ENCODE measurements at places on chromosomes 12 and 14.

- no peak for DNase-seq
Measured at GRCh38 chr12:124953689-124954405, 35.1 kb downstream of the DHX37 start.

- DNase-seq: peak; percentile 50
Measured at GRCh38 chr14:38065106-38065762, 142.5 kb upstream of the SSTR1 start.

DNA sequence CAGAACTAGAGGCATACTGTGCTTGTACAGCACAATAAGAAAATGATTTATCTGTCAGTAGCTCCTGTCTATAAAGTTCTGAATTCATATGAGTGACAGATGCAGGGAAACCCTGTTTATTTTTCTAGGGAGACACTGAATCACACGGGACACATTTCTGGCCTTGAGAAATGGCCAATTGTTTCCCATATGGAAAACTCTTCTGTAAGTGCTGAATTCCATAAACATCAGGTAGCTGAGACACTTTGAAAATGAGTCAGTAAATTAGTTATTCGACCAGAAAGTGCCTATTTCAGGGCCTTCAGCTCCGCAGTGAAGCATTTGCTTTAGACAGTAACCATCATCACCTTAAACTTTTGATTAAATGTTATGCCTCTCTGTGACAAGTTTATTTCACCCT lies 184.4 kb downstream of the TMEM132D start:
- no peak for DNase-seq

GRCh38 chr12:1644534-1645438 lies 15.8 kb downstream of the WNT5B start:
- DNase-seq: no peak

- no peak for DNase-seq
Measured at GRCh38 chr14:58607131-58607951, 30.4 kb upstream of the DACT1 start.

GRCh38 chr12:72540811-72541210 lies 268.6 kb downstream of the TRHDE start:
- no peak for DNase-seq

DNA sequence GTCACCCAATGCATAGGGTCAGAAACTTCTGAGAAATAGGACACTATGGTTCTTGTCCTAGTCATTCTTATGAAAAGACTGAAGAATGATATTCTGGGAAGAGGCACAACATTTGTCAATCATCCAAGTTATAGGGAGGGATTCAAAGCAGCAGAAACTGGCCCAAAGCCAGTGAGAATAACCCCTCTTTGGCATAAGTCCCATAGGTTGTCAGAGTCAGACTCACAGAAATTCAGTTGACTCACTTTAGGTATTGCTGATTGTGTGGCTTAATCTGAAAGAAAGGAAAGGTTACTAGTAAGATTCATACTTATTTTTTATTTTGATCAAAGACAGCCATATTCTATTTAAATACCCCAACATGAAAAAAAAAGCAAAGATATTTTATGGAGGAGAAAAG lies 151.0 kb downstream of the SRGAP1 start:
- no peak for DNase-seq

DNA sequence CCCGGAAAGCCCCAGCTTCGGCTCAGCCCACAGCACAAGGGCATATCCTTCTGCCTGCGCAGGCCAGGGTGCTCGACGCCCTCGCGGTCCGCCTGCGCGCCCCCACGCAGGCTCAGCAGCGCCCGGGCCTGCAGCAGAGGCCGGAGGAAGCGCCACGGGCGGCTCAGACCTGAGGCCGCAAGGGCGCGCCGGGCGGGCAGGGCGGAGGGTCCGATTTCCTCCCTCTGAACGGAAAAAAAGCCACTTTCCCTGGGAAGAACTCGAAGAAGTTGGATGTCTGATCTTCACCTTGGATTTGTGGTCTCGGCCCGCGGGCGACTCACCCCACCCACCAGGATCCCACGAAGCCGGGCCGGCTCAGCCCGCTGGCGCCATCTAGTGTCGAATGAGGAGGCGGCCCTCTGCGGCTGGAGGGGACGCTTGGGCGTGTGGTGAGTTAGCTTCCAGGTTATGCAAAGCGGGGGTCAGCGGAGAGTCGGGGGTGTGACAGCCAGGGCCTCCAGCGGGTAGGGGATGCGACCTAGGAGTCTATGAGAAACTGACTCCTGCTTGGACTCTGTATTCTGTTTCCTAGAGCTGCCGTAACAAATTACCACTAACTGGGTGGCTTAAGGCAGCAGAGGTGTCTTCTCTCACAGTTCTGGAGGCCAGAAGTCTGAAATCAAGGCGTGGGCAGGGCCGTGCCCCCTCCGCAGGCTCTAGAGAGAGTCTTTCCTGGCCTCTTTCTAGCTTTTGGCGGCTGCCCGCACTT lies 40.0 kb upstream of the SRSF5 start:
- peak; percentile 89 for DNase-seq

DNA sequence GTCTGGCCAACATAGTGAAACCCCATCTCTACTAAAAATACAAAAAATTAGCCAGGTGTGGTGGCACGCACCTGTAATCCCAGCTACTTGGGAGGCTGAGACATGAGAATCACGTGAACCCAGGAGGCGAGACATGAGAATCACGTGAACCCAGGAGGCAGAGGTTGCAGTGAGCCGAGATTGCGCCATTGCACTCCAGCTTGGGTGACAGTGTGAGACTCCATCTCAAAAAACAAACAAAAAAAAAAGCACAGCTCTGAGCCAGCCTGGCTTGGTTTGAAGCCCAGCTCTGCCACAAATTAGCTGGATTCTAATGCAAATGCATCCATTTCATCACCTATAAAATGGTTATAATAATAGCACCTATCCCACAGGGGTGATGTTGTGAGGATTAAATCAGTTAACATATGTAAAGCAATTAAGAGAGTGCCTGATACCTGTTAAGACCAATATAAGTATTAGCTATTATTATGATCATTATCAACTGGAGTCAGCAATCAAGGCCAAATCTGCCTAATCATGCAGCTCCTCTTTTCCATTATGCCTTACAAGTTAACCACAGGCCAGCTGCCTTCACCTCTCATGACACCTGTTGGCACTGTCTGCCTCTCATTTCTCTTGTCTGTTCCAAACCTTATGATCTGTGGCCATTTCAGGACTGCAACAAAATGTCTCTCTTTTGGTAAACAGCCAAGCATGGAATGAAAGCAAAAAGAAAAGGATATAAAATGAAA lies 2.1 kb downstream of the GNPTAB start:
- DNase-seq: peak; percentile 31

DNA sequence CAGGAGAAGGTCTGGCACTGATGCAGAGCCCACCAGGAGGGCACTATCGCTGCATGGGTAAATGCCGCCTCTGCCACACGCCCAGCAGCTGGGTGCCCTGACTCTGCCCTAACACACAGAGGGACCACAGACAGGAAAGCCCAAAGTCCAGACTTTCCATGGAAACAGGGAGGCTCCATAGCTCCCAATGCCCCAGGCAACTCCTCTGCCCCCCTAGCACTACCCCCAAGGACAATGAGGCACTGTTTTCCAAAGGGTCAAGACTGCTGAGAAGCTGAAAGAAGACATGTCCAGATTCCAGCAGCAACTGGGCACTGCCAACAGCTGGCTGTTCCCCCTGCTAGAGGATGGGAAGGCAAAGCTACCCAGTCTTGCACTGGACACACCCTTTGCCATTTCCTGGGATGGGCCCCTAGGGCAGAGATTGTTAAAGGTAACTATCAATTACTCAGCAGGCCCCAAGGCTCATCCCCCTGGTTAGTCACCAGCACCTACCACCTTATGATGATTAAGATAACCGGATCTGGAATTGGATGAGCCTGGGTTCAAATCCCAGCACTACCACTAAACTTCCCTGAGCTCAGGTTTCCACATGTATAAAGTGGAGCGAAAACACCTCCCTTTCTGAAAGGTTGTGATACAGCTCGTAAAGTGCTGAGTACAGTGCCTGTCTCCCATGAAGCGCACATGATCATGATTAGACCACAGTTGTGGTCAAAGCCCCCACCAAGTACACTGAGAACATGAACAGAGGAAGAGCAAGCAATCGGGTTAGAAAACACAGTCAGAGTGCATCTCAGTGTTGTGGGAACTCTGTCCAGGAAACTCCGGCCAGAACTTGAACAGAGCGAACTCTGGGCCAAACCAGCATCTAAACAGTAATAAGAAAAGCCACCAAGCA lies 3.3 kb downstream of the PXN start:
- DNase-seq: peak; percentile 36

GRCh38 chr12:6375269-6376078 lies at the start of gene SCNN1A:
Gene SCNN1A, minus strand, starts transcription at chr12:6375563. Its CDS starts 780 bp downstream, at chr12:6374783.
- DNase-seq: no peak

- no peak for DNase-seq
Measured at GRCh38 chr14:62734831-62735230, 310.4 kb downstream of the KCNH5 start.

GRCh38 chr12:132486168-132486567 lies 3.8 kb upstream of the FBRSL1 start:
- no peak for DNase-seq

DNA sequence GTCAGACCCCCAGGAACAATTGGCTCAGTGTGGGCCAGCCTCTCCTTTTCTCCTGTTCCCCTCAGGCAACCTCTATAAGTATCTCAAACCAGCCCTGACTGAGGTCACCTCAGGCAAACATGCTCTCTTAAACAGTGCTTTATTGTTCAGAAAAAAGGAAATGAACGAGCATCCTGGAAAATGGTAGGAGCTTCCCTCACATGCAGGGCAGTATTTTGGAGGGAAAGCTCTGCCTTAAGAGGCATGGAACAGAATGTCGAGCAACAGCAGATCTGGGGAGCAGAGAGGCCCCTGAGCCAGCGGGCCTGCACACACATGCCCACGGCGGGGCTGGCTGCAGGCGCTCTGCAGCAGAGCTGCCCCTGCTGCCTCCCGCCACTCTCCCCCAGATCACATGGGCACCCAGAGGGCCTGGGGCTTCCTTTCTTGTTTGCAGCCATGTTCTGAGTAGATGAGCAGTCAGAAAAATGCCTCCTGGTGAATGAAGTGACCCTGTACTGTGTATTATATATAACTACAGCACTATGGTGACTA lies 42.0 kb downstream of the MOK start:
- no peak for DNase-seq

- DNase-seq: no peak
Measured at GRCh38 chr14:99701260-99701659, 17.2 kb downstream of the CYP46A1 start.
